ENCODE measurements at places on chromosomes 11 and 22.

GRCh38 chr22:32355760-32356159 lies 1.9 kb upstream of the RFPL3 start:
- DNase-seq = no peak

GRCh38 chr22:43442386-43443151 lies 30.8 kb downstream of the MPPED1 start:
- DNase-seq = no peak

DNA sequence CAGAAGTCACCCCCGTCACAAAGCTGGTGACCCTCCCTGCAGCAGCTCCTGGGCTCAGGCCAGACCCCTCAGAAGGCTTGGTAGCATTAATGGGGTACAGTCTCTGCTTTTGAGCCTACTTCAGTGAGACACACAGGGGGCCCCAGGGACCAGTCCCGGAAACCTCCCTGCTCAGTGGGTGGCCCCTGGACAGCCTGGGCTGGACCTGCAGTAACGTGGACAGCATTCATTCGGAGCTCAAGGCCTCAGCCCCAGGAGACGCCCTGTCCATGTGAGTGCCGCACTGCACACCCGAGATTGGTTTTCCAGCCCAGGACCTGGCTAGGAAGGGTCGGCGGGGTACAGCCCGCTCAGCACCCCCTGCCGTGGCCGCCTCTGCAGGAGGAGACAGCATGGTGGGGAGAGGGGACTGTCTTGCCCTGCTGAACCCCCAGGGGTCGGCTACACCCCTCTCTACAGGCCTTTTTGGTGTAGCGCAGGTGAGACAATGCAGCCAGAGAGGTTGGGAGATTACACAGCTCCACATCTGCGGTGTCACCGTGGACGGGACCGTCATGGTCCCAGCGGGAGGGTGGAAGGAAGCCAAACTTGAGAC lies 83.4 kb downstream of the FBLN1 start:
- DNase-seq = no peak

DNA sequence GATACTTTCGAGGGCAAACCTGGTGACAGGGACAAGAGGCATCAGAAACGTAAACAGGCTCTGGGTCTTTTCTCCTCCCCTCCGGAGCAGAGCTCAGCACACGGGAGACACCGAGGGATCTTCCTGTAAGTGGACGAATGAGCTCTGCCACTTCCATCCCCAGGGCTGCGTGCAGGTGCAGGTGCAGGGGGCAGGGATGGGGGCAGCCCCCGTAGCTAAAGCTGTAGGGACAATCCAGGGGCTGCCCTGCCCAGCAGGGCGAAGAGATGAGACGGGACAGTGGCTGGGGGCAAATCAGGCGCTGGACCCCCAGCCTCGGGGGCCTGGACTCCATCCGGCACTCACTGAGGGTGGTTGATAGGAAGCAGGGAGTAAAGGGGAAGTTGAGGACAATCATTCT lies 505.4 kb downstream of the BRD1 start:
- no peak for DNase-seq

DNA sequence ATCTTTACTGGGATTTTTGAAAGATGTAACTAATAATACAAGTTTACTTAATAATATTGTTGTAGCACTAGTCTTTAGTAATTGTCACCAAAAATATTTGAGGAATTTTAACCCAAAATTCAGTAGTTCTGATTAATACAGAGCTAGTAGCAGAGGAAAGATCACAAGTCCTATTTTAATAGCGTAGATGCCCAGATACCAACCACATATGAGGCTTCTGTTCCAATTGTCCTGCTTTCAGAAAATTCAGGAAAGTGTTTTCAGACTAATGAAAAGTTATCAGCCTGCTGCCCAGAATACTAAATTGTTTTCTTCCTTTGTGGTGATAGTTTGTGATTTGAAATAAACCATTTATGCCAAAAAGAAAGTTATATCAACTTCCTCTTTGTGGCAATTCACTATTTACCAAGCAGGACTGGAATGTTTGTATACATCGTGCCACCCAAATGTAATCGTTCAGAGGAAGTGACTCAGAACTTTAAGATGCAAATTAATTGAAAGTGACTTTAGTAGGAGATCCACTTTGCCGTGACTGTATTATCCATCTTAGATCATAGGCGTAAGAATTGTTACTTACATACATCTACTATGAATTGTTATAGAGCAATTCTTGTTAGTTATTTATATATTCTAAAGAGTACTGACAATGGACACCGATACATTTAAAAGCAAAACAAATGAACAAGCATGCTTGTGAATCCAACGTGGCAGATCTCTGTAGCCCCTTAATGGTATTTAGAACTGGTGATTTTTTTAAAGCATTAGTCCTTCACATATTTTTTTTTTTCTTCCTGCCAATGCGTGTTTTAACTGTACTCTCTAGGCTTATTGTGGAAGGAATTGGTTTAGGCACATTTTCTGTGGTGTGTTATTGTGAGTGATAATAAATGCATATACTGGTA lies 231.0 kb downstream of the DDX10 start:
- DNase-seq = no peak

- no peak for DNase-seq
These were observed 120.3 kb upstream of the ZBED5 start for GRCh38 chr11:10978198-10978597.

DNA sequence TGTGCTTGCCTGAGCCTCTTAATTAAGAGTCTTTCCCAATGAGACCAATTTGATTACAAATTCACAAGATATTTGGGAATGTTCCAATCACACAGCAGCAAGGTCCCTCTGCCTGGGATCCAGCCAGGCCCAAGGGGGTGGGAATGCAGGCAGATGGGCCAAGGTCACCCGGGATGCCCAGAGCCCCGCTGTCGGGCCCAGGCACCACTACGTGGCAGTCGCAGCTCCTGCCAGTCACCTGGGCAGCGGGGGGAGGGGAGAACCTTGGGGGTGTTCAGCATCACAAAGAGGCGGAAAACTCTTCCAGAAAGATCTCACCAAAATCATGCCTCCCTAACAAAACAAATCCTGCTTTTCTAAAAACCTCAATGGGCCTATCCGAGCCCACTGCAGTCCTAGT lies 30.9 kb downstream of the PPM1F start:
- no peak for DNase-seq

- peak; percentile 86 for DNase-seq
These were observed 398 bp upstream of the ATG16L2 start for GRCh38 chr11:72813740-72814285.

DNA sequence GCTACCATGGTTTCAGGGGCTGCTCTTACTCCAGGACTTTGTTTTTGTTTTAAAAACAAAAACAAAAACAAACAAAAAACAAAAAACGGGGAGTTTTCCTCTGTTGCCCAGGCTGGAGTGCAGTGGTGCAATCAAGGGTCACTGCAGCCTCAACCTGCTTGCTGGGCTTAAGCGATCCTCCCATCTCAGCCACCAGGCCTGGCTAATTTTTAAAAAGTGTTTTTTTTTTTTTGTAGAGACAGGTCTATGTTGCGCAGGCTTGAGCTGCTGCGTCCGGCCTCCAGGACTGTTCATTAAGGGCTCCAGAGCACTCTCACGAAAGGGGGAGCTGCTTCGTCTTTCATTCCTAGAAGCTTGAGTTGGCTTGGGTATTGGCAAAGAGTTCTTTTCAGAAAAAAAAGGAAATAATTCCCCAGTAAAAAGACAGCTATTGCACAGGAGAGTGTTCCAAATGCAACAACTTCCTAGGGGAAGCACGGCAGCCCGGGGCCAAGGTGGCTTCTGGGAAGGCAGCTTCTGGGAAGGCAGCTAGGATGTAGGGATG lies 78.5 kb downstream of the NAT10 start:
- no peak for DNase-seq

- no peak for DNase-seq
These were observed 311.4 kb downstream of the DYNC2H1 start for GRCh38 chr11:103420593-103420992.

GRCh38 chr22:37148742-37149665 lies 712 bp downstream of the IL2RB start:
- DNase-seq = no peak

- peak; percentile 7 for DNase-seq
These were observed 10.3 kb downstream of the TNNT3 start for GRCh38 chr11:1929621-1930461.

DNA sequence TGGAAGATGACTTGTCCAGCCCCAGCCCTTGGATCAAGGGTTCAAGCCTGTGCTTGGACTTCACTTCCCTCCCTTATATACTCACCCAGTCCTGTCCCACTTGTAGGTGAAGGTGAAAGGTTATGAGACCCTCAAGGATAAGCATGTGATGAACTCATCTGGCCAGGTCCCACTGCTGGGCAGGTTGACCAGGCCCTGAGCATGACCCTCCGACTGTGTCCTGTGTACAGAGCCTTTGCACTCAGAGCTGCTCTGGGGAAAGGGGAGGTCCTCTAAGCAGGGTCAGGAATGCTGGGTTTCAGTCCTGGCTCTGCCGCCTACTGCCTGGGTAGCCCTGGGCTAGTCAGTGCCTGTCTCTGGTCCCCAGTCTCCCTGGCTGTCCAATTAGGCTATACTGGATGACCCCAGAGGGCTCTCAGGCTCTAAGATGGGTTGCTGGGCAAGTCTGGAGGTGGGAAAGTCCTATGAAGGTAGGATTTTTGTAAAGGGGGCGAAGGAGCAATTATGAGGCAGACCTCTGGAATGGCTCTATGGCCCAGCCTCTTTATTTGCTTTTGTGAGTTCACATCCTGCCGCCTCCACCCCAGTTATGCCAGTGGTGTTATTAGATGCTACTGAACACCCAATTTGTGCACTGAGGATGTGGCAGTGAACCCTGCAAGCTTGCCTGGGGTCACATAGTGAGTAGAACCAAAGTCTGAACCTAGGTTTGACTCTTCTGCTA lies 14.1 kb downstream of the DGAT2 start:
- DNase-seq = no peak

DNA sequence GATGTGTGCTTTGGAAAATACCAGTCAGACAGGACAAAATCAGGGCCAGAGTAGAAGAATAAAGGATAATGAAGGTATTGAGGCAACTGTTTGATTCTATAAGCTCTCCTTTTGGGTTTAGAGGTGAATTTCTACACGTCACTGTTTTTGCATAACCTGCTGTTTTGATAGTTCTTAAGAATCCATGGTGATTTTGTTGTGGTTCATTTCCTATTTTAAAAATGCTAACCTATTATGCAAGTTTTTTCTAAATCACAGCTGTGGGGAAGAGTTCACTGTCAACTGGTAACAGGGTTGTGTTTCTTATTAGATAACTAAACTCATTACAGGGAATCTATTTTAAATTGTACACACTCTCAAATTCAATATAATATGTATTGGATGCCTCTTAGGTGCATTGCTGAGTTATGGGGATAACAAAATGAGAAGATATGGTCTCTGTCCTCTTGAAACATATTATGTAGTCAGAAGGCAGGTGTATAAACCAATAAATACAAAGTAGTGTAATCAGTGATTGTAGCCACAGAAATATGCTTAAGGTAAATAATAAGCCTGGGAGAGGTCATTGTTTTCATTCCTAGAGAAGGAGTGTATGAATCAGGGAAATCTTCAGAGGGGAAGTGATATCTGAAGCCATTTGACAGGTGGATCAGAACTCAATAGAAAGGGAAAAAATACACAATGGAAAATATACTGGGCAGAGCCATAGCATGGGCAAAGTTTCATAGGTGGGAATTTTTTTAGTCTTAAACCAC lies 192.5 kb downstream of the FAT3 start:
- no peak for DNase-seq

DNA sequence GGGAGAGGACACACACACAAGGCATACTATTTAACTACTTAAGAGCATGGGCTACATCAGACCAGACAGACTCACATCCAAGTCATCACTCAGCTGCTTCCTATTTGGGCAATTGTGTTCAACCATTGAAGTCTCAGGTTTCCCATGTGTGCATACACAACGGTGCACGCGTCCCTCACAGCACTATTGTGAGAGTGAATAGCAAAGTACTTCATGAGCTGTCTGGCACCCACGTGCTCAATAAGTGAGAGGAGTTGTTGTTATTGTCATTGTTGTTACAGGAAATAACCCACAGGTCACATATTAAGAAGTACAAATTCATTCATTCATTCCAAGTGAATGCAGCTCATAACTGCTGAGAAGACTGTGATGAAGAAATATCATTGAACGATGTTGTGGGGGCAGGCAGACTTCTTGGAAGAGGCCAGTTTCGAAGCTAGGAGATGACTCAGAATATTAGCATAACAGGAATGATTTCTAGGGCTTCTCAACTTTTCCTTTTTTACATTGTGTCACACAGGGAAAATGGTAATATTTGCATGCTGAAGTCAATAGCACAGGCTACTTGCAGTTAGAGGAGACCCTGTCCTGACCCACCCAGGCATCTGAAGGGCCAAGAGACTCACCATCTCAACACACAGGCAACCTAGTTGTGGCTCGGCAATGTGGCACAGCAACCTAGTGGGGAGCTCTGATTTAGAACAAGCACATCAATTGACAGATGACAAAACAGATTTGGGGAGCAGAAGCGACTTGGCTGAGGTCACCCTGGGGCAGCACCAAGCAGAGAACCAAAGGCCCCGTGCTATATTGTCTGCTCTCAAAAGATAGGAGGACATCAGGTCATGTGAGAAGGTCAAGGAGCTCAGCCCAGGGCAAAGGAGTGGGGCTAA lies 606.0 kb downstream of the BUD13 start:
- no peak for DNase-seq

- DNase-seq = no peak
These were observed 39.9 kb downstream of the CWC15 start for GRCh38 chr11:94933223-94934130.

DNA sequence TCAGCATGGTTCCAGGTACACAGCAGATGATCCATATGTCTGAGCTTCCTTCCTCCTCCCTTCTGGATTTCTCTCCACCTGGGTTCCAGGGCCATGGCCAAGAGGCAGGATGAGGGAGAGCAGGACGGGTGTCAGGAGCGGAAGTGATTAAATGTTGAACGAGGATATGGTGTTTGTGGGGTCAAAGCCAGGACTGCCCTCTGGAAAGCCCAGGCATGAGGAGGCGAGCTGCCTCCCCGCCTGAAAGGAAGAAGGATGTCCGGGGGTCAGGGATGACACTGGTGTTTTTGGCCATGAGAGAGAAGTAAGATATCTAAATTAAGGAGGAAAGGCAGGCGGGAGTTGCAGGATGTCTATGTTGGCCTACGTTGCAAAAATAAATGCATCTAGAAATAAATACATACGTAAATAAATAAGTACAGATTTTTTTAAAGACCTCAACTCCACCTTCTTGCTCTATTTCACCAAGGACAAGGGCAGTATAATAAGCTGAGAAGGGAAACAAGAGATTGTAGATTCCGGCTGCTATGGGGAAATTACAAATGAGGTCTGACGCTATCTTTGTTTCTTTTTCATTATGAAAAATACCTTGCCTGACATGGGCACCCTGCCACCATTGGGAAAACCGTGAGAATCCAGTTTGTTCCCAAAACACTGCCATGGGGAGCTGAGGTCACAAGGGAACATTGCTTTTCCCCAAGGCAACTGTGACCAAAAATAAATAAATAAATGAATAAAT lies 27.6 kb upstream of the LIPT2 start:
- no peak for DNase-seq

Measured in activated naive CD4-positive, alpha-beta T cell treated with anti-CD3 and anti-CD28 coated beads, Interleukin-2, amount 50 U/mL, for 16 hours (primary cell).